ENCODE measurements at places on chromosomes 3 and 15.

- DNase-seq = peak; percentile 83
These were observed 91.8 kb downstream of the MRPL46 start for GRCh38 chr15:88375234-88375927.

GRCh38 chr3:150605998-150606641 lies 3.0 kb downstream of the SELENOT start:
- no peak for DNase-seq

DNA sequence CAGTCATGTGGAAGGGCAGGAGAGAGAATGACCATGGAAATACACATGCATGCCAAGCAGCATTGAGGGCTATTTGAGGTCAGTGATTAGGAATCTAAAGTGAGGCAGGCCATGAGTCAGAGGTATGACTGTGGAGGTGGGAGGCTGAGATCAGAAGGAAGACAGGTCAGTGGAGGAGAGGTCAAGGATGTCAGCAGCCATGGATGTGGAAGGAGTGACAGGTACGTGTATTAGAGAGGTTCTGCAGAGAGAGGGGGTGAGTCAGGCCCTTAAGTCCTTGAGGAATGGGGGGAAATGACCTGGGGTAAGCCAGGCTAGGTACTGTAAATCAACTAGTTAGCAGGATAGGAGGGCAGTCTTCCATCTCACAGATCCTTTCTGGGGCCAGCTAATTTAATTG lies 166.6 kb downstream of the ANO10 start:
- peak; percentile 49 for DNase-seq

GRCh38 chr15:70170096-70170699 lies 72.5 kb upstream of the TLE3 start:
- no peak for DNase-seq

- no peak for DNase-seq
These were observed 13.2 kb downstream of the PLA2G4B start for GRCh38 chr15:41851755-41852370.

DNA sequence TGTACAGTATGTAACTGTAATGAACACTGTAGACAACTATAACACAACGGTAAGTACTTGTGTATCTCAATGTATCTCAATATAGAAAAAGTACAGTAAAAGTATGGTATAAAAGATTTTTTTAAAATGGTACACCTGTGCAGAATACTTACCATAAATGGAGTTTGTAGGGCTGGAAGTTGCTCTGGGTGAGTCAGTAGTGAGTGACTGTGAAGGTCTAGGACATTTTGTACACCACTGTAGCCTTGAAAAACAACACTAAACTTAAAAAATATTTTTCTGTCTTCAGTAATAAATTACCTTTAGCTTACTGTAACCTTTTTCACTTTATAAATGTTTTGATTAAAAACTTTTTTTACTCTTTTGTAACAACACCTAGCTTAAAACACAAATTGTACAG lies 142.9 kb downstream of the ATG7 start:
- DNase-seq = no peak

DNA sequence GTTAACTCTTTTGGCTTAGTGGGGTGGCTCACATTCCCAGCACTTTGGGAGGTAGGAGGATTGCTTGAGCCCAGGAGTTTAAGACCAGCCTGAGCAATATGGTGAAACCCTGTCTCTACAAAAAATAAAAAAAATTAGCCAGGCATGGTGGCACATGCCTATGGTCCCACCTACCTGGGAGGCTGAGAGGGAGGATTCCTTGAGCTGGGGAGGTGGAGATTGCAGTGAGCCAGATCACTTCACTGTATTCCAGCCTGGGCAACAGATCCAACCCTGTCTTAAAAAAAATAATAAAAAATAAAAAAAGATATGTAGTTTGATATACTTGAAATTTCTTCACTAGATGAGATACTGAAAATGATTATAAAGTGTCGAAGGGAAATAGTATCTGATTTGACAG lies 178.8 kb downstream of the TCF12 start:
- DNase-seq = no peak

DNA sequence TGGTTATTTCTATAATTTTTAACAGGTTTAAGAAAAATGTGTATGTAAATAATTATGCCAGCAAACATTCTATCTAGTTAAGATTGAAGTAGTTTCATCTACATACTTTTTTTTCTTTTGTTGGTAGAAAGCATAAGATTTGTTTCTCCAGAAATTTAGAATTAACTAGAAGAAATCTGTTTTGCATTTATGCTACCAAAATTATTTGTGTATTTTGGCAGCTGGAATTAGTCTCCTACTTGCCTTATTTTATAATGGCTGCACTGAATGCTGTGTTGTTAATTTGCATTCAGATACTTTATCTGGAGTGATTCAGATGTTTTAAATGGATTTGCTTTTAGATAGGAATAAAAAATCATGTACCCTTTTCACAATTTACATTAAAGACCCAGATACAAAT lies 100.2 kb upstream of the NAALADL2 start:
- no peak for DNase-seq

GRCh38 chr3:53073553-53074365 lies 27.9 kb upstream of the SFMBT1 start:
- no peak for DNase-seq

GRCh38 chr3:127568586-127568985 lies 21.9 kb downstream of the TPRA1 start:
- DNase-seq = no peak

DNA sequence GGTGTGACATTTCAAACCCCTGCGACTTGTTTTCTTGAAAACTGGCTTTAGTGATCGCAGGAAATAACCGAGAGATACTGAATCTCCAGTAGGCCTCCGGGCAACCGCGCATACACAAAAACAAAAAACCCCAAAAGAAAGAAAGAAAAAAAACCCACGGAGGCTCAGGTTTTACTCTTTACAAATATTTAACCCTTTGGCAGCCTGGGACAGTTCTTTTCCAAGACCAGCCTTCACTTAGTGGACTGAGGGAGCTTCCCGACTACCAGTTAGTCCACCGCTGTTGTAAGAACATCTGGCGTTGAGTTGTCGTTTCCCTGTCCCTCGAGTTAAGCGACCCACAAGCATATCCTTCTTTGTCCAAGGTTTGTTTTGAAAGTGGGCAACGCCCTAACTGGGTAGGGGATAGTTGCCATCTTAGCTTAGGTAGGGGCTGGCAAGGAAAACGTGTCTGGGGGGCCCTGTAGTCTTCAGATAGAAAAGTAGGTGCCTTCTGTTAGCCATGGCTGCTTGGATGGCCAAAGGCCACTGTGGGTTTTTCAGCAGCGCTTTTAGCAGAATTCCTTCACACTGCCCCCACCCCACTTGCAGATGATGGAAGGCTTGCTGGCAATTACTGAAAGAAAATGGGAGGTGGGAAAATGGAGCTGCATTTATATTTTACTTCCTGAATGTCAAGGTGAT lies 6.9 kb downstream of the ISL2 start:
- DNase-seq = no peak

- DNase-seq = no peak
These were observed 148.5 kb downstream of the DUT start for GRCh38 chr15:48479751-48480150.

GRCh38 chr3:45043728-45044299 lies 17.7 kb downstream of the CLEC3B start:
- DNase-seq = peak; percentile 84

GRCh38 chr15:68232449-68232848 lies 2.9 kb upstream of the CLN6 start:
- no peak for DNase-seq

GRCh38 chr3:84223512-84223911 lies 735.3 kb upstream of the CADM2 start:
- DNase-seq = no peak

- DNase-seq = no peak
These were observed 563.7 kb downstream of the NSUN3 start for GRCh38 chr3:94626573-94626972.

GRCh38 chr15:85723960-85724945 lies 70.5 kb downstream of the KLHL25 start:
- DNase-seq = no peak

- DNase-seq = no peak
These were observed 451 bp downstream of the CCR5AS start for GRCh38 chr3:46406443-46406787.

GRCh38 chr15:64051407-64052259 lies 5.3 kb upstream of the DAPK2 start:
- no peak for DNase-seq

DNA sequence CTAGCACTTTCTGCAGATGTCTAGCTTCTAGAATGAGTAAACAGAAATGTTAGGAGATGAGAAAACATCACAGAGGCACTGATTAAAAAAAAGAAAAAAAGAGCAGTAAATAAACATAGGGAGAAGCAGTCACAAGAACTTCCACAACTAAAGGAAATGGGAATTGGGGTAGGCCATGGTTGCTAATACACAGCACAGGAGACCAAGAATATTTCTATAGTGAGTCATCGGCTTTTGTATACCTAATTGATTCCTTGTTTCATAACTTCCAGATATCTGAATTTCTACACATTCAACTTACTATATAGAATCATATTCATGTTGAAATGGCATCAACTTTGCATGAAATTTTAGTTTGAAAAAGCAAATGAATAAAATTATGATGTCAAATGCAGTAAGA lies 47.3 kb upstream of the TCF12 start:
- peak; percentile 52 for DNase-seq

DNA sequence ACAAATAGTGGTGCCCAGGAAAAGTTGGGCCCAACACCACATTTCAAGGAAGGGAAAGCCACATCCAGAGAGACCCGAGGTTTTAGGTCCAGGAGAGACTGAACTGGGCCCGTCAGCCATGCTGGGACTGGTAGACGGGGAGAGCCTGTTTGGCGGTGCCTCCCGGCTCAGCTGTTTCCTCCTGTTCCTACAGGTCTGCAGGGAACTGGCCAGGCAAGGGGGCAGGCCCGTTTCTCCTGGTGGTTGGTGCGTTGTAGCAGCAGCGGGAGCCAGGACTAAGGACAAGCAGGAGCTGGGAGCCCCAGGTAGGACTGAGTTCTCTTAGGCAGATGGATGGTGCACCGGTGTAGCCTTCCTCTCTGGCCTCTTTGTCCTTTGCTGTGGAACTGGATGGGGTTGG lies 3.9 kb downstream of the PRKCD start:
- DNase-seq = no peak

GRCh38 chr15:34258151-34258550 lies 33.3 kb downstream of the EMC4 start:
- no peak for DNase-seq

GRCh38 chr3:81419228-81419627 lies 342.2 kb downstream of the GBE1 start:
- DNase-seq = peak; percentile 26

GRCh38 chr15:42858540-42858939 lies 62.0 kb downstream of the TTBK2 start:
- DNase-seq = no peak

DNA sequence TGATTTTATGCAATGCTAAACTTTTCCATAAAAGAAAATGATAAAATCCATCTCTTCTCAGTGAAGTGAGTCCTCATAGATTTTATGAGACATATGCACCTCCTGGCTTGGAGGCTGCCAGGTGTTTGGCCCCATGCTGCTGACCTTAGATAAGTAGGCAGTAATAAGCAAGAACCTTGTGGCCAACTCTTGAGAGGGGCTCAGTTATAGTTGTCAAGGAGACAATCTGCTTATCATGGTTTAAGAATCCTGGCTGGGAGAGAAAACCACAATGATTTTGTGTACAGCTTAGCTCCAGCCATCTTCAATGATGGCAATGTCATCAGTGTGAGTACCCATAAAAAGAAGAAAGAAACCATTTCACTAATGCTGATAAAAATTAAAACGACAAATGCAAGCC lies 252.1 kb downstream of the CPNE4 start:
- no peak for DNase-seq

- DNase-seq = no peak
These were observed 5.3 kb downstream of the ATP1B3 start for GRCh38 chr3:141881702-141882101.

GRCh38 chr3:17745301-17745700 lies 2.9 kb upstream of the TBC1D5 start:
- no peak for DNase-seq

DNA sequence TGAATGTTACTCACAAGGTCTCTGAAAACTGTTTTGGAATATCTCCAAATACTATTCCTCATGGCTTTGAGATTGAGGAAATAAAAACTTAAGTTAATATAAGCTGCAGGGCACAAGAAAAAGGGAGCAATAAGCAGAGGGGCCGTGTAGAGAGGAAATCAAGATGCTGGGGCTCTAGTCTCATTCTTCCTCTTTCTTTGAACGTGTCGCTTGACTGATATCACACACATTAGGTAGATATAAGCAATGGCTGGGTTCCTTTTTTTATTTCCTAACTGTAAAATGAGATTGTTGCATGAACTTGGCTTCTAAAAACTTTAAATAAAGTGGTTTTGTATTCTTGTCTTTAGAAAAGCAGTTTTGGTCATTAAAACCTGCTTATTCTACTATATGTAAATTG lies 326.7 kb upstream of the ROPN1 start:
- no peak for DNase-seq

GRCh38 chr3:63986831-63987230 lies 36.5 kb downstream of the PSMD6 start:
- no peak for DNase-seq

GRCh38 chr3:180633722-180634121 lies 31.8 kb downstream of the TTC14 start:
- no peak for DNase-seq

DNA sequence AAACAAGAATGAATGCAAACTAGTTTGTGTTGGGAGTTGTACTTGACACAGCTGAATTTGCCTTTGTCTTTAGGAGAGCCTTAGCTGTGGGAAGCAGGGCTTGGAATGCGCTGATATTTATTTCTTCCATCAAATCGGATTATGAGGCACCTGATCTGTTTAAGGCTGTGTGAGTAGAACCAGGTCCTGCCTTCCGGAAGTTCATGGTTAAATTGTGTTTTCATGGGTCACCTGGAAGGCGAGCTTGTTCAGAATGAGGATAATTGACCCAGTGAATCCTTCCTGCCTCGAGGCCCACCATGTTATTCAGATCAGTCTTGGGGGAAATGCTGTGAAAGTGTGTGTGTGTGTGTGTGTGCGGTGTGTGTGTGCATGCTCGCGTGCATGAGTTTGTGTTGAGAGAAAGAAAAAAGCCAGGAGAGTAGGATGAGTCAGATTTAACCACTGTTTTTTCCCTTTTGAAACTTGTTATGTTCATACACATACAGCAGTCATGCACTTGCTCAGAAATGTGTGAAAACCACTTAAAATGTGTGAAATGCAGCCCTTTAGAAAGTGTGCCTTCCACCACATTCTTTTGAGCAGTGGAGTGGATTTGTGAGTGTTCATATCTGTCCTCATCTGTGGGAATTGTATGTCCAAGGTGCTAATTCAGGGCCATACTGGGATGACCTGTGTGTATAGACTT lies 36.7 kb downstream of the SMAD3 start:
- no peak for DNase-seq

DNA sequence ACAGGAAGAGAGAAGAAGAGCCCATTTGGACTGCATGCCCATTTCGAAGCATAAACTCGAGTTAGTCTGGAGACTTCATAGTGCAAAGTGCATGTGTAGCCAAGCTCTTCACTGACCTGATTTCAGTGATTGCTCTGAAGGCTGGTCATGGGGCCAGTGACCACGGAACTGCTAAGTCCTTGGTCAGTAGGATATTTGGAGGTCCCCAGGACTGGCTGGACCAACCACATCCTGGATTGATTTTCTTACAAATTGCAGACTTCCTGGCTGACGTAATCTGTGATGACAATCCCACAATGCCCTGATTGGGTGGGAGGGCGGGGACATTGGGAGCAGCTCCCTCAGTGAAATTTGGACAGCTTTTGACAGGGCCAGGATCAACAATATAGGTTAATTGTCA lies 233.4 kb downstream of the CACNA2D3 start:
- DNase-seq = no peak

GRCh38 chr3:49711489-49711888 lies 8.0 kb downstream of the AMIGO3 start:
- no peak for DNase-seq
